ENCODE measurements at places on chromosomes 7 and 10. TPM values are rescaled to one million over a fixed set of nuclear protein-coding genes. Genes with fewer than 3 reads are reported as not detected.

AKR1C8 gene
- not detected for polyA plus RNA-seq

TSPAN15 gene
- 13.7 TPM for polyA plus RNA-seq

PDIA4 gene
- polyA plus RNA-seq: 78.5 TPM

ASIC3 gene
- 2.9 TPM for polyA plus RNA-seq

ZNF467 gene
- polyA plus RNA-seq: 2.3 TPM

GIMAP6 gene
- 16.5 TPM for polyA plus RNA-seq

AKR1C2 gene
- 24.5 TPM for polyA plus RNA-seq

PTN gene
- polyA plus RNA-seq: 20.0 TPM

SYT15 gene
- 1.2 TPM for polyA plus RNA-seq

FRAT1 gene
- polyA plus RNA-seq: 1.7 TPM

TMEM196 gene
- polyA plus RNA-seq: not detected

IFIT1B gene
- polyA plus RNA-seq: not detected

AQP1 gene
- polyA plus RNA-seq: 91.0 TPM

EBLN1 gene
- polyA plus RNA-seq: not detected

GRID1 gene
- polyA plus RNA-seq: 2.7 TPM

OR6B1 gene
- not detected for polyA plus RNA-seq

MGAM2 gene
- polyA plus RNA-seq: 0.05 TPM

Measured in ovary (tissue), 10 donors.